ENCODE measurements at places on chromosomes 12 and 14.
A peak's percentile ranks its signal among the peaks of the same experiment; 100 is the strongest.

DNA sequence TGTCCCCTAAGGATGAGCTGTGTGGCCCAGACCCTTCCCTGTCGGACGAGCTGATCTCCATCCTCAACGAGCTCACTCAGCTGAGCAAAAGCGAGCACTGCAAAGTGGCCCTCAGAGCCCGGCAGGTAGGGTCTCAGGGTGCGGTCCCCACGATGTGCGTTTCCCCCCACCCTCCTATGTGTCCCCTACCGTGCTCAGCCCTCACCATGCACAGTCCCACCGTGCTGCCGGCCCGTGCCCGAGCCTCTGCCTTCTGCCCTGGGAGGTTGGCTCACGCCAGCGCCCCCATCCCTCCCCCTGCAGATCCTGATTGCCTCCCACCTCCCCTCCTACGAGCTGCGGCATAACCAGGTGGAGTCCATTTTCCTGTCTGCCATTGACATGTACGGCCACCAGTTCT is 86.6 kb downstream of the FOXN4 start:
- DNase-seq: no peak

GRCh38 chr12:28191051-28192048 is 1.1 kb downstream of the CCDC91 start:
- peak; percentile 24 for DNase-seq

DNA sequence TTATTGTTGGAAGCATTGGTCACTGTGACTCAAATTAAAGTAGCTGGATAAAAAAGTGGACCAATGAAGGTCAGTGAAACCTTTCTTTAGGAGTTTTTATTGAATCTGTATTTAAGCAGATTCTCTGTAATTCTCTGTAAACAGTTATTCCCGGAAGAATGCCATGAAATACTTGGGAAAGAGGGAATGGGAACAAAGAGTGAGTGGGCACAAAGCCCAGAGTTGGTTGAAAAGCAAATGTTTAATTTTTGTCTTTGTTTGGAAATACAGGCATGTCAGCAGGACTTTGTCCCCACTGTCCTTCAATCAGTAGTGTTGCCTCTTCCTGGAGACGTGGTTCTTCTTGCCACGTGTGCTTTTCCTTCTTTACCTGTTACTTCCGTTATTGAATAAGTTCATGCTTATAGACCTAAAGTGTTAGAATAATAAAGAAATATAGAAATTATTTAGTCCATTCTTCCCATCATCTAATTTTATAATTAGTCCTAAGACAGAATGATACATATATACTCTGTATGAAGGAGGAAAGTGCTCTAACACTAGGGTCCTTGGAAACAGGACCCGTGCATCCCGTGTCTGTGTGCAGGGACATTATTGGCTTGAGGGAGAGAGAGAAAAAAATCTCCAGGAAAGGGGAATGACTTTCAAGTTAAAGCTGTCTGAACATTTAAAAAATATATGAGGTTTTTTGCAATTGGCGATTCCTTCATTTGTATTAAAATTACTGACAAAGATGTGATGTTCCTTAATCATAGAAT is 2.0 kb upstream of the ANG start:
- DNase-seq: no peak

DNA sequence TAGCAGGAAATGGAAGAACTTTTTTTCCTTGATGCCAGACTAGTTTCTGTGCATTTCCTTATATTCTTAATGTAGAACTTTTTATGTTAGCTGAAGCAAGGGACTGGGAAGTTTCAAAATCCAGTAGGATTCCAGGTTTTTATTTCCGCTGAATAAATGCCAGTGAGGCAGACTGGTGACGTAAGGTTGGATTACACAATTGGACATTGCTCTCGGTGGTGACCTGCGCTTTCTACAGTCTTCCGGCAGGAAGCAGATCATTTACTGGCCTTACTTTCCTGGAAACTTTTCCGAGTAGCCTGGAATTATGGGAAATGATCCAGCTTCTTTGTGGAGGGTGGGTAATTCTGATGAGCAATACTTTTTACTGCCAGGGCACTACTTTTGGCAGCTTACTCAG is 3.6 kb downstream of the IFT43 start:
- DNase-seq: no peak

DNA sequence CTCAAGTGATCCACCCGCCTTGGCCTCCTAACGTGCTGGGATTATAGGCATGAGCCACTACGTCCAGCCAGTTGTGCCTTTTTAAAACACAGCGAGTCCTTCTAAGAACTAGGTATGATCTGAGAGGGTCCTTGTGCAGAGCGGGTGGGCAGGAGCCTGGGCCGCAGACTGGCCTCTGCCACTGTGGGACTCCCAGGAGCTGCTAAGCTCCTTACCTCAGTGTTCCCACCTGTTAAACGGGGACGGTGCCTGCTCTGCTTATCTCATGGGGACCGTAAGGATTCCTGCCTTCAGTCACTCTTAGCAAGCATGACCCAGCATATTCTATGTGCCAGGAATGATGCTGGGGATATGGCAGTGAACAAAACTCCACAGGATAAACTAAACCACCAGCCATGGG is 136.9 kb downstream of the RBM19 start:
- no peak for DNase-seq

Data from CD8-positive, alpha-beta T cell (primary cell).